CD8-positive, alpha-beta memory T cell (primary cell): ENCODE measurements at places on chromosomes 7 and 10.

- no peak for DNase-seq
These were observed 8.3 kb upstream of the OCM start for GRCh38 chr7:5872326-5872725.

DNA sequence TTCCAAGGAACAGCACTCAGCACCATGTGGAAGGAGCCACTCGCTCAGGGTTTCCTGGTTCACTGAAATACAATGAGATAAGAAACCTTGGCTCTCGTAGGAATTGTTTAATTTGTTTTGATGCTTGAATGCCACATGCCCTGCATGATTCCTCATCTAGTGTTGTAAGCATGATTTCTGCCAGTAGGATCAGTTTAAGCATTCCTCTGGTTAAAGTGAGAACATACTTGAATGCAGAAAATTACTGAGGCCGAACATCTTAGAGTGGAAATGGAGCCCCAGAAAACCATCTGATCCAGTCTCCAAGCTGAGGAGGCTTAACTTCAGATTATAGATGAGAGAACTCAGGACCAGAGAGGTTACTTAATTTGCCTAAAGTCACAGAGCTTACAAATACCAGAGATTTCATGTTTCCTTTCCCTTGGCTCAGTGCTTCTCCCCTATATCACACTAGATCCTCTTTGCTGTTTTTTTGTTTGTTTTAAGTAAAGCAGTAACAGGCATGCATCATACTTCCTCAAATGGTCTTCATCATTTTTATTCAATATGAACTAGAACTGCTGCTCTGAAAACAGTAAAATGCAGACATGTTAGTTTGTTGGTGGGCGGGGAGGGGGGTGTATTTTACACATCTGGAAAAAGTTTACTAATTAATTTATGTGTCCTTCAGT, 125.1 kb downstream of the ADAM12 start:
- DNase-seq, result no peak

- no peak for DNase-seq
These were observed 1163.2 kb upstream of the SORCS1 start for GRCh38 chr10:108327706-108328105.

GRCh38 chr7:108314551-108314950, 141.7 kb downstream of the NRCAM start:
- no peak for DNase-seq

GRCh38 chr10:71078454-71079145, 133.8 kb upstream of the UNC5B start:
- no peak for DNase-seq

GRCh38 chr7:121097577-121097976, 109.1 kb downstream of the CPED1 start:
- DNase-seq, result no peak

GRCh38 chr10:43925793-43926192, 277.1 kb upstream of the ZNF32 start:
- no peak for DNase-seq

DNA sequence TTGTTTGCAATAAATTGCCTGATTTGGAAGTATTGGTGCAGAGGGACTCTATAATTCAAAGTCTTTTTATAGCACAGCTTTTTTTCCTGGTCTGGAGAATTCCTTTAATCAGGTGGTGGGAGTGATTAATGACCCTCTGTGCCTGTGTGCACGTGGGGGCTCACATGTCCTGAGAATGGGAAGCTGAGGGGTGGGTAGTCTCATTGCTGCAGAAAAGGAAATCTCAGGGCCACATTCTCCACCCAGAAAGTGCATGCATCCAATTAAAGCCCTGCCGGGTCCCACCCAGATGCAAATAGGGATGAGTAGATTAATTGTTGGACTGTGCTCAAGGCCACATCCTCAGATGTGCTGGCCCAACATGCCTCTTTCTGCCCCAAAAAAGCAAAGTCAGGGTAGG, 324.7 kb downstream of the CXCL12 start:
- DNase-seq, result no peak

- no peak for DNase-seq
These were observed 463 bp upstream of the UPP1 start for GRCh38 chr7:48088559-48089045.

DNA sequence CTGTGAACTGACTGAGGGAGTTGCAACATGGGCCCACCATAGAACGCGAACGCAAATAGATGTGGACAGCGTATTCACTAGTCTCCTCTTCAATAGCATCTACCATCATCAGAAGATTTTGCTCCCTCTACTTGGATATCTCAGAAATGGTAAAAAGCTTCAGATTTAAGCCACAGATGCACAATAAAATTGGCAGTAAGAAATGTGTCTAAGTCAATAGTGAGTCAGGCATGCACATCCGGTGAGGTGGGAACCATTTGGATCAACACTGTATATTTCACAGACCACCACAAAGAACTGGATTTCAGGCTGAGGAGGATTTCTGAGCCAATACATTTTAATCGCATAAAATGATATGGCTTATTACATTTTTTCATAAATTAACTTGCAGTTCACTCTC, 111.5 kb upstream of the ADAM12 start:
- no peak for DNase-seq

- no peak for DNase-seq
These were observed 81.3 kb upstream of the SFMBT2 start for GRCh38 chr10:7491949-7492659.

DNA sequence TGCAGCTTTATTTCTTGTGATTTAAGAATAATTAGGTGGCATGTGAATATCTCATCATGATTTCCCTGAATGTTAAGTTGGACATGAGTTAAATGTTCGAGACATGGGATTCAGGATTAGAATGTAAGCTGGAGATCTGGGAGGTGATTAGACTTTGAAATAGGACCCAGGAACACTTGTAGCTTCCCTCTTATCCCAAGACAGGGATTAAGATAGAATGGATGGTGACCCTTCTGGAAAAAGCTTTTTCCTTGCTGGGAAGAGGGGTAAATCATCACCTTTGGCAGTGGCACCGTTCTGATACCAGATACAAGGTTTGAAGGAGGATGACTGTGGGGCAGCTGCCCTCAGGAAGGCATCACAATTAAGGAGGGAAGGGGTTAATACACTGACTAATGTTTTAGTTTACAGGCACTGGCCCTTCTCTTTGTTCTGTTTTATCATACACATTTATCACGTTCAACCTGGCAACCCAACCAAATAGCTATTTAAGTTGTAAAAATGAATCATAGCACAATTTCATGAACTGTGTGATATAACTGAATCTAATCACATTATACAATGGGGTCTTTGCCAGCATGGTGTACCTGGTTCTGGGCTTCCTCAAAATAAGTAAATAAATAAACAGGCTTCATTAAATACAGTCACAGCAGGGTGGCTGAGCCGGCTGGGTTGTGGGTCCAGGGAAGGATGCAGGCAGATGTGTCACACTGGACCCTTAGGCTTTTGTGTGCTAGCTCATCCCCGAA, 212.7 kb downstream of the LRMDA start:
- DNase-seq, result no peak

GRCh38 chr7:129401967-129402860, 32.0 kb upstream of the STRIP2 start:
- no peak for DNase-seq

- DNase-seq, result no peak
These were observed 32.3 kb downstream of the HSPA12A start for GRCh38 chr10:116710076-116710475.

- DNase-seq, result no peak
These were observed 19.2 kb upstream of the PTPRN2 start for GRCh38 chr7:158606671-158607424.

DNA sequence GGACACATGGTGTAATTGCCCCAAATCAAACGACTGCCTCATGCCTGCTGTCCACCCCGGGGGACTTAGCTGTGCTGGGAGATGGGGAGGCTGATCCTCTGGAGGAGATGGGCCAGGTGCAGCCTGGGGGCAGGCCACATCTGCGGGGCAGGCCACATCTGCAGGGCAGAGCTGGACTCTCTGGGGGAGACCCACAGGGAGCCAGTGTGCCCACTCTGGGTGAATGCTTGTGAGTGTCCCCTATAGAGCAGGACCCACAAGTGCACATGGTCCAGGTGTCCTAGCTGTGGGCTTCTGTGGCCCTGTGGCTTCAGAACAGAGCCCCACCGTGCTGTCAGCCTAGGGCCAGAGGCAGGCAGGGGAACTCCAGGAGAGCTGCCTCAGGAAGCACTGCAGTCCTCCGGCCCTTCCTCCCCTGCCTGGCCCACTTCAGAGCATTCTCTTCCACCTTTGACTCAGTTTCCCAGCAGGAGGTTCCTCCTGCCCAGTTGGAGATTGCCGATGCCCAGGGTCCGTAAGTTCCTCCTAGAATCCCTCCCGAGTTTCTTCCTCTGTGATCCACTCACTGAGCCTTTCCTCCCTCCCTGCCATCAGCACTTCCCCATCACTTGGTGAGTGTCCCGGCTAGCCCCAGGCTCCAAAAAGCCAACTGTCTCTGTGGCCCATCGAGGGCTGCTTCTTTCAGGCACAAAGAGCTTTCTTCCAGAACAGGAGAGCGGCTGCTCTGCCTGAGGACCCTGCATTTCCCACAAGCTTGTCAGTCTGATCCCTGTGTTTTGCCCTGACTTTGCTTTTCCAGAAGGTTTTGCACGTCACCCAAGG, 50.3 kb downstream of the ADCYAP1R1 start:
- DNase-seq, result no peak

GRCh38 chr7:47771336-47771989, 176.8 kb downstream of the PKD1L1 start:
- no peak for DNase-seq

- DNase-seq, result no peak
These were observed 16.1 kb downstream of the TAS2R41 start for GRCh38 chr7:143493751-143494150.

DNA sequence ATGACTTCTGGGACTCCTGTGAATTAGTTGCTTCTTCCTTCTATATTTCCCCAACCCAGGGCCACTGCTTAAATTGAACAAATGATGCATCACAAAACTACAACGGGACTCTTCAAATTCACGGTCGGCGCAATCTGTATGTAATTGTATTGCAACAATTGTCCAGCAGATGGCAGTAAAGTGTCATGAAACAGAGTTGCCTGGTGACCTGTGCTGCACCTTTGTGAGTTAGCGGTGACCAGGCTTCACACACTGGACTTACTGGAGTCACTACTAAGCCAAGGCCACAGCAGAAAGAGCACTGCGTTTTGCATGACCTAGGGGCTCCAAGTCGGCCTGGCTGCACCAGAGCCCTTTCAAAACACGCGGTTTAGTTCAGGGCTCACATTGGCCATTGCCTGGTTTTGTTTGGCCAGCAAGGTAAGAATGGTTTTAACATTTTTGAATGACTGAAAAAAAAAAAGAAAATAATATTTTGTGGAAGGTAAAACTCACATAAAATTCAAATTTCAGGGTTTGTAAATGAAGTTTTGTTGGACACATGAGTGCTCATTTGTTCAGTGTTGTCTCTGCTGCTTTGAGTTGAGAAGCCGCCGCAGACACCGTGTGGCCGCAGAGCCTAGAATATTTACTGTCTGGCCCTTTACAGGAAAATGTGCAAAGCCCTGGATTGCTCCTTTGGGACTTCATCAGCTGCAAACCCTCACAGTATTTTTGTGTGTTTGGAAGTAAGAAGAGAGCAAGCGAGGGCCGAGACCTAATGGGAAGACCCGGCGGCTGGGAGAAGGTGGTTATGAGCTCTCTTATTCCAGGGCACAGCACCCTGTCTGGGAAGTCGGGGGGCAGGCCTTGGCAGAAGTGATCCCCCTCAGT, 23.2 kb upstream of the ZNF32 start:
- DNase-seq, result peak; percentile 40

- no peak for DNase-seq
These were observed 44.6 kb downstream of the GTF2IRD1 start for GRCh38 chr7:74498354-74498753.

DNA sequence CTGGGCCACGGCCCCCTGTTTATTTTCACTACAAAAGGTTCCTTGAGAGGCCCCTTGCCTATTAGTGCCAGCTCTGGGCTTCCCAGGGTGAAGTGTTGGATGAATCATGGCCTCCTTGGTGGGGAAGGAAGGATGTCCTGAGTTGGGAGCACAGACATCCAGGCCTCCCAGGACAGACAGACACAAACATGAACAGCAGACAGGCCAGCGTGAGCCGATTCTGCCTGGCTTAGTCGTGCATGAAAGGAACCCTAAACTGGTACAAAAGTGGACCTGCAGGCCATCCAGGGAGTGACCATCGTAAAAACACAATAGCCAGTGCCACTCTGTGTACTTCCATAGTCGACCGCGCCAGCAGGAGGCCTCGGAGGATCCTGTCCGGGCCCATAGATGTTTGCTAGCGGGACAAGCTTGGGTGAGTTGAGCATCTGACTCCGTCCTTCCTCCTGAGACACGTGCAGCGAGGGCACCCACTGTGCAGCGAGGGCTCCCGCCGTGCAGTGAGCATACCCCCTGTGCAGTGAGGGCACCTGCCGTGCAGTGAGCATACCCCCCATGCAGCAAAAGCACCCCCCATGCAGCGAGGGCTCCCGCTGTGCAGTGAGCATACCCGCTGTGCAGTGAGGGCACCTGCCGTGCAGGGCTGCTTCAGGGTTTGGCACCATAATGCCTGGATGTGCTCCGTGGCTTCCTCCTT, 51.3 kb upstream of the PRKAR1B start:
- no peak for DNase-seq

GRCh38 chr10:20990604-20991003, 93.5 kb upstream of the NEBL start:
- DNase-seq, result no peak

GRCh38 chr7:116942504-116942903, 10.8 kb upstream of the ST7 start:
- DNase-seq, result no peak

DNA sequence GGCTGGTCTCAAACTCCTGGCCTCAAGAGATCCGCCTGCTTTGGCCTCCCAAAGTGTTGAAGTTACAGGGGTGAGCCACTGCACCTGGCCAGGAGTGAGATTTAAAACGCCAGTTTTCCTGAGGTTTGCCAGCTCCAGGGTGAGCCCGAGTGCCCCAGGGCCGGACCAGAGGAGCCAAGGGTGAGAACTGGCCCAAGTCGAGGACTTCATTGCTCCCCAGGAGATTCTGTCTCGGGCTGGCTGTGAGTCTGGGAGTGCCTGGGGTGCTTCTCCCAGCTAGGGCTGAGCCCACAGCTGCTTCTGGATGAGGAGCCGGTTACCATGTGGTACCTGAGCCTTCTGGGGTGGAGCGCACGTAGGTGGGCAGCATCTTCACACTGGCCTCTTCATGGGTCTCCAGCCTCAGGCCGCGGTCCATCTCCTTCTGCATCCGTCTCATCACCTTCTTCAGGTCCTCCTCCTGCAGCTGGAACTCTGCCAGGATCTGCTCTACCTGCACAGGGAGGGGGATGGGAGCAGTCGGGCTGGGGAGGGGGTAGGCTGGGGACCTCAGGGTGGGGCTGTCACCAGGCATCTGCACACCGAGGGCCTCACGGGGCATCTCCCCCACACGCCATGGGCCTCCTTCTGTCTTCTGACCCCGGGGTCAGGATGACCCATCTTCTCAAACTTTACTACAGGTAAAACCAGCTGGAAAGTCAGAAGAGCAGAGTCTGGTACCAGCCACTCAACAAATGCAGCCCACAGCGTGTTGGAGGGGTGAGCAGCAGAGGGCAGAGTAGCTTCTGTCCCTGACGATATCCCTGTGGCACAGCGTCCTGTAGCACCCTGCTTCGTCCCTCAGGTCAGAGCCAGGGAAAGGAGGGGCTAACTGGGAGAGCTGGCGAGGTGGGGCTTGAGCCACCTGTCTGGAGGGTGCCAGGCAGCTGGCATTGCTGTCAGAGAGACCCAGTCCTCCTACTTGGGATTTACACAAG, 12.1 kb upstream of the MYL7 start:
- DNase-seq, result no peak
